Glutamatergic neuron (in vitro differentiated cells): ENCODE measurements at places on chromosomes 1 and 21.
A peak's percentile ranks its signal among the peaks of the same experiment; 100 is the strongest.

GRCh38 chr1:77120950-77121349, 98.3 kb downstream of the PIGK start:
- DNase-seq, result no peak

GRCh38 chr1:58104960-58105359, 441.6 kb downstream of the OMA1 start:
- no peak for DNase-seq

DNA sequence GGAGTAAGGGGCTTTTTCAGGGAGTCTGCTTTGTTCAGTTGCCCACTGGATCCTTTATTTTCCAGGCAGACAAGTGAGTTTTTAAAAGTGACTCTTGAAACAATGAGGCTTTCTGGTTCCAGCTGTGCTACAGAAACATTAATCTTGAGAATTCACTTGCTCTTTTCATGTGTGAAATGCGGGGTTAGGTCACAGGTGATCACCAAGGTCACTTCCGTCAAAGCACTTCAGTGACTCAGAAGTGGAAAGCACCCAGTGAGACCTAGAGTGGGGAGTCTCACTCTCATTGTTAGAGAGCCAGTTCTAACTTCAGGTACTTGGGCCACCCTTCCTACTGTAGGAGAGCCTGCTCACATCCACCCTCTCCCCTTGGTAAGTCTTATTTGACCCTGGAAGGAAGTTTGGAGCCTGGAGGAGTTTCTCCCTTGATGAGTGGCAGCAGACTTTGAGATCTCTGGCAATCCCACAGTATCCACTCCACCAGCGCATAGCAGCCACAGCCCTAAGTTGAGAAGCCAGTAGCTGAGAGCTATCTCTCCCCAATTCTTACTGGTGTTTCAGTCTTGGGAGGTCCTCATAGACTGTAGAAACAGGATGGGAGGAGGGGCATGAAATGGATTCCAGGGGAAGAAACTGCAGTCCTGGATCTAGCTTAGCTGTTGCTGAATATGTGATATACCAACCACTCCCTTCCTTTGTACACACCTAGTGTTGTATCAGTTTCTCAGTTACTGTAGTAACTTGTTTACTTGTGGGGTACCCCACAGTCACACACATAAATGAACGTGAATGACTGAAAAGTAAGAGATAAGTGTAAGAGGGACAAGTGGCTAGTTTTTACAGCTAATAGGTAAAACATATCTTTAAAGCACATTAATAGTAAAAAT, 3.1 kb downstream of the TACSTD2 start:
- DNase-seq, result no peak

GRCh38 chr1:232566093-232566492, 63.8 kb downstream of the SIPA1L2 start:
- no peak for DNase-seq

- DNase-seq, result no peak
These were observed 214.1 kb downstream of the PBX1 start for GRCh38 chr1:164773102-164773501.

DNA sequence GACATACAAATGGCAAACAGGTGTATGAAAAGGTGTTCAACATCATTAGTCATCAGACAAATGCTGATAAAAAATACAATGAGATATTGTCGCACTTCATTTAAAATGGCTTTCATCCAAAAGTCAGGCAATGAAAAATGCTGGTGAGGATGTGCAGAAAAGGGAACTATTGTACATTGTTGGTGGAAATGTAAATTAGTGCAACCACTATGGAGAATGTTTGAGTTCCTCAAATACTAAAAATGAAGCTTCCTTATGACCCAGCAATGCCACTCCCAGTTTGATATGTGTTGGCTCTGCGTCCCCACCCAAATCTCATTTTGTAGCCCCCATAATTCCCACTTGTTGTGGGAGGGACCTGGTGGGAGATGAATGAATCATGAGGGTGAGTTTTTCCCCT, 309.7 kb upstream of the ZRANB2 start:
- DNase-seq, result no peak

DNA sequence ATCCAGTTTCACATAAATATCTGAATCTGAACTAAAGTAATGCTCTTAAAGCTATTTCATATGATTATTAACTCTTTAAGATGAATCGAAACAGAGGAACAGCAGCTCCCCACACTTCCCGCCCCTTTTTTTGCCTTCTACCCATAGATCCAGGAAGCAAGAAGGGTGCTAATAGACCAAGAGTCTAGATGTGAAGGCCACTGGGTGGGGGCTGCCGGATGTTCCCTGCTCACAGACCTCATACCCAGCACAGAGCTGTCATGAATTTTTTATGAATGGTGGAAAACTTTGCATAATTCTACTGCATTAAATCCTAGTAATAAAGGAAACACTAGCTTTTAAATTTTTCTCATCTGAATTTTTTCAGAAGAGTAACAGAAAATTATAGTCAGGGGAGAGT, 283.9 kb upstream of the SGIP1 start:
- no peak for DNase-seq

DNA sequence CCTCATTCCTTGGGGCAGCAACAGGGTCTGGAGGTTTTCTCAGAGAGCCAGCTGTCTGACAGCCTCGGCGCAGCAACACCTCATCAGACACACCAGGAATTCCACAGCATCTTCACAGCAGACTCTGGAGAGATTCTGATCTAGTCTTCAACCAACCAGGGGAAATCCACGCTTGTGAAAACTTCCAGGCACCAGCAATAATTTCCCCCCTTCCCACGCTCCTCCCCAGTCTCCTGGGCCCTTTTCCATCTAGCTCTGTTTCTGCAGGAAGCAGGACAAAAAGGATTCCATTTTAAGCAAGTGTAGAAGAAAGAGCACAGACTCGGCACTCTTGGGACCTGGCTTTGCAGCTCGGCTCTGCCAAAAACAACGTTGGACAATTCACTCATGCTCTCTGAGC, 44.3 kb upstream of the CAPZB start:
- no peak for DNase-seq

DNA sequence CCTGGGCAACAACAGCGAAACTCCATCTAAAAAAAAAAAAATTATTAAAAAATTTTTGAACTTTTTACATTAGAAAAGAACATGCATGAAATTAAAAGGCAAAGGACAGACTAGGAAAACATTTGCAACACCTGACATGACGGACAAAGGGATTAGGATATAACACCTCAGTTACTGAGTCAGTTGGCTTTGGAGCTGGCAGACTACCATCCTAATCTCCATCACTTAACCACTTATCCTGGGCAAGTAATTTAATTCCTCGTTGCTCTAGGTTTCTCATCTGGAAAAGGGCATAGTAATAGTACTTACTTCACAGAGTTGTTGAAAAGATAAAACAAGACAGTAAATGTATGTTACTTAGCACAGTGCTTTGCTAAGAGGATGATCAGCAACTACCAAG, 11.9 kb downstream of the HECTD3 start:
- DNase-seq, result no peak

GRCh38 chr1:215201283-215201682, 118.7 kb downstream of the KCNK2 start:
- no peak for DNase-seq

- DNase-seq, result no peak
These were observed 43.0 kb downstream of the ATF3 start for GRCh38 chr1:212651521-212651920.

- no peak for DNase-seq
These were observed 75.2 kb upstream of the TSPAN2 start for GRCh38 chr1:115164484-115164883.

GRCh38 chr1:174999936-175000696, at the start of gene CACYBP:
CACYBP (plus strand) TSS chr1:174999947; CDS start chr1:175000181, 234 bp downstream.
- peak; percentile 60 for DNase-seq

GRCh38 chr1:63023171-63023570, 239.2 kb downstream of the ATG4C start:
- no peak for DNase-seq

DNA sequence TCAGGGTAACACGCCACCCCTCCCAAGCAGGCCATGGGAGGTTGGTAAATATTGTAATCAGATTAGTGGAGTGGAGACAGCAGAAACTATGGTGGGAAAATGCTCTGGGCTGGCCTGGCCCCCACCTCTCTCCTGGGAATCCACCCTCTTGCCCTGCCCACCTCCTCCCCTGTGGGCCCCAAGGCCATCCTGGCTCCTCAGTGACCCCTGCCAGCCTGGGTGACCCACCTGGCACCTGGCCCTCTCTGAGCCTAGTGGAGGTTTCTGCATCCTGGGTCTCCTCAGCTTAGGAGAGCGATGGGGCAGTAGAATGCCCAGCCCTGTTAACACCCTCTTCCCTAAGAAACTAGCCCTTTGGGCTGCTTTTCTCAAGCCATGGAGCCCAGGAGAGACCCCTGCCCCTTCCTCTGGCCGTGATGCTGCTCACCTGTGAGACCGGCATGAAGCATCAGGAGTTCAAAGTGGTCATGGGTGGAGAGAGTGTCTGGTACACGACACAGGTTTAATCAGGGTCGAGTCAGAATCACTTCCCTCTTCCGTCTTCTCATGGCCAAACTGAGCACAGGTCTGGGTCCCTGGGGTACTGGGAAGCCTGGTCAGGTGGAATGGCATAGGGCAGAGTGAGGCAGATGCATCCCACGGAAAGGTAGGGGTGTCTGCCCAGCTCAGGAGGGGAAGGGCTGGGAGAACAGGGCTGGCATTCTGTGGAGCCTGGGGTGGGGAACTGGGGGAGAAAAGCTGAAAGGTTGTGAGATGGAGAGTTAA, 10.7 kb upstream of the DMBX1 start:
- no peak for DNase-seq

GRCh38 chr1:47906009-47906432, 91.2 kb downstream of the TRABD2B start:
- no peak for DNase-seq

DNA sequence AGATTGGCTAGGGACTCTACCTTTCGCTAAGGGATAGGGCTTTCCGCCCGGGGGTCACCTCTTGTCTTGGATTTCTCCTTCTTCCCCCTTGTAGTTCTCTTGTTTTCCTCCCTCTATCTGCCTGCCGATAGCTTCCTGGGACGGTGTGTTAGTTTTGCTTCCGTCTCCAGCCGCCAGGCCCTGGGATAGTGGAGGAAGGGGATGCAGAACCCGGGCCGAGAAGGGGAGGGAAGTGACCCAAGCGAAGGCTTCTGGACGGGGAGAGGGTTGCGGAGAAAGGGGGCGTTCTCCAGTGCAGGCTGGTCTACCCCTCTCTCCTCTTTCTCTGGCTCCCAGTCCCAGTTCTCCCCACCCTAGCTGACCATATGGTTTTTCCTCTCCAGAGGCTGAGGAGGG, 871 bp downstream of the TUFT1 start:
- peak; percentile 39 for DNase-seq

DNA sequence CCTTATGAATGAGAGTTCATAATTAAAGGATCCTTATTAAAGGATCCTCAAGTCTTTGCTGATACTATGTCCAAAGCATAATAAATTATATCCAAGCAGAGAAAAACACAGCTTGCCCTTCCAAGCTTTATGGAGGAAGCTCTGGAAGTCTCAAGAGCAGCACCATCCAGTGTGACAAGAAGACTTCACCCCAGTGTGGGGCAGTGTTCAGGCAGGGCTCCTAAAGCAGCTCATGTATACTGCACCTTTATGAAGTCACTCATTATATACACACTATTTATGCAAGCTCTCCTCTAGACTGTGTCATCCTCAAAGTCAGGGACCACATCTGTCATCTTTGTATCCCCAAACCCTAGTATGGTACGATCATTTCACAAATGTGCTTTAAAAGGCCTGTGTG, 11.9 kb upstream of the CCN1 start:
- DNase-seq, result no peak

GRCh38 chr1:7288992-7289391, 482.1 kb upstream of the VAMP3 start:
- DNase-seq, result no peak

DNA sequence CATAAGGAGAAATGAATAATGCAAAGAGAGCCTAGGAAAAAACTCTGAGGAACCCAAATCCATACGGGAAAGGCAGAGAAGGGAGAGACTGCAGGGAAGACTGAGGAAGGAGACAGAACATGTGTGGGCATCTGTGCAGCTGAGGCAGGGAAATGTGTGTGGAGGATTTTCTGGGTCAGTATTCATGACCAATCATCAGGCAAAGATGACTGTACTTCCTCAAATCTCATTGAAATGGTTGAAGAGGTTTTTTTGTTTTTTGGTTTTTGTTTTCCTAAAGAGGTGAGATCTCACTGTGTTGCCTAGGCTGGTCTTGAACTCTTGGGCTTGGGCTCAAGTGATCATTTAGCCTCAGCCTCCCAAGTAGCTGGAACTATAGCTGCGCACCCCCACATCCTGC, 15.7 kb downstream of the DIP2A start:
- DNase-seq, result no peak

- DNase-seq, result no peak
These were observed 30.2 kb downstream of the NEK7 start for GRCh38 chr1:198186916-198187580.

DNA sequence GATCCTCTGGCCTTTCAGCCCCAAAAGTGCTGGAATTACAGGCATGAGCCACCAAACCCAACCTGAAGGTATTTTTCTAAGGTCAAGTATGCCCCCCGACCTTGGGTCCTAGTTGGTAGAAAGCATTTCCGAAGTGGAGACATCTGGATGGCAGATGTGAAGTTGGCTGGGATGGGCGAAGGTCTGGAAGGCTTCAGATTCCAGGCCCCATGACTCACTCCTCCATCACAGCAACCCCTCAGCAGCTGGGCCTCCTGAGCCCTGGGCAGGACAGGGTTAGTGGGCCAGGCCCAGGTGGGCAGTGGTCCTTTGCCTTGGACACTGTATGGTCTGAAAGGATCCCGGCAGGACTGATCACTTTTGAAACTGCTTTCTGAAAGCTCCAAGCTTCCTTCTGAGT, 23.3 kb downstream of the NAV1 start:
- no peak for DNase-seq

DNA sequence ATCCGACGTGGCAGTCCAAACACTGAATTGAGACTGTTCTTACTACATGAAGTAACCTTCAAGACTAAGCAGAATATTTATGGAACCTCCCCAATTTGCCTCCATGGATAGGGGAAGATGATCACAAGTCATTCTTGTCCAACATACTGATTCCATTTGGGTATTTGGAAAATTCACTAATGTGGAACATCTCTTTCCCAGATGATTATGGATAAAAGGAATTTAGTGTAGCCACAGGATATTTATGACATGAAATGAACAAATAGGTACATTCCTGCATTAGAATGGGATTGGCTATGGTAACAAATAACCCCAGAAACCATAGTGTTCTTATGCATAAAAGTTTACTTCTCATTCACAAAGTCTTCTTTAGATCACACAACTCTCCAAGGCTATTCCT, 40.2 kb upstream of the SGIP1 start:
- DNase-seq, result no peak

- no peak for DNase-seq
These were observed 269.3 kb downstream of the RPS6KC1 start for GRCh38 chr1:213320191-213320870.
